ENCODE measurements at places on chromosomes 12 and 14.

GRCh38 chr14:78673845-78674244 is 503.7 kb downstream of the NRXN3 start:
- DNase-seq: no peak

GRCh38 chr12:58976146-58976545 is 55.8 kb upstream of the LRIG3 start:
- DNase-seq: no peak

DNA sequence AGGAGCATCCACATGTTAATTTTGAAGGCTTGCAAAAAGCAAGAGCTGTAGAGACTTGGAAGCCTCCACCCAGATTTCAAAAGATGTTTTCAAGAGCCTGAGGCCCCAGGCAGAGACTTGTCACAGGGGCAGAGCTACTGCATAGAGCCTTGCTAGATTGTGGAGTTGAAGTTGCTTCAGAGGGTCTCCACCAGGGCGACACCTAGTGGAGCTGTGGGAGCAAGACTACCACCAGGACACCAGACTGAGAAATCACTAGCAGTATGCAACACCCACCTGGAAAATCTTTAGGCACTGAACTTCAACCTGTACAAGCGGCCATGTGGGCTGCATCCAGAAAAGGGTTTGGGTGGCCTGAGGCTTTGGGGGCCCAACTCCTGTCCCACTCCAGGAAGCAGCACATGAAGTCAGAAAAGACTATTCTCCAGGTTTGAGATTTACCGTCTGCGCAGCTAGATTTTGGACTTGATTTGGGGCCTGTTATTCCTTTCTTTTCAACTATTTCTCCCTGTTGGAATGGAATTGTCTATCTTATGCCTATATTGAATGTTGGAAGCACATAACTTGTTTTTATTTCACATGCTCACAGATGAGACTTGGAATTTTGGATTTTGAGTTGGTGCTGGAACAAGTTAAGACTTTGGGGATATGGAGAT is 508.6 kb downstream of the FLRT2 start:
- no peak for DNase-seq

DNA sequence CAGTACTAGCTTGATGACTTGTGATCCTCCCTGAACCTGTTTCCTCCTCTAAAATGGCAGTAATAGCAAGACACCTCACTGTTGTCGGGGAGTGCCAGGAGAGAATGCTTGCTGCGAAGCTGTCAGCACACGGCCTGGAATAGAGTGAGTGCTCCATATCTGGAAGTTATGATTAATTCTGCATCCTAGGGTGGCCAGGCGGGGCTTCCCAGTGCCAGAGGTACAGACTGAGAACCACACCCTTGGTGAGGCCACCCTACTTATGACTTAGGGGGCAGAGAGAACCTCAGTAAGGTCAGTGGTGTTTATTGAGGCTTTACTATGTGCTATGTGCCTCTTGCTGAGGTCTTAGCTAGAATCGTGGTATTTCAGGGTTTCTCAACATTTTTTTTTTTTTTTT is 20.1 kb downstream of the MORN3 start:
- no peak for DNase-seq

GRCh38 chr14:97104029-97104428 is 306.8 kb downstream of the VRK1 start:
- DNase-seq: no peak

DNA sequence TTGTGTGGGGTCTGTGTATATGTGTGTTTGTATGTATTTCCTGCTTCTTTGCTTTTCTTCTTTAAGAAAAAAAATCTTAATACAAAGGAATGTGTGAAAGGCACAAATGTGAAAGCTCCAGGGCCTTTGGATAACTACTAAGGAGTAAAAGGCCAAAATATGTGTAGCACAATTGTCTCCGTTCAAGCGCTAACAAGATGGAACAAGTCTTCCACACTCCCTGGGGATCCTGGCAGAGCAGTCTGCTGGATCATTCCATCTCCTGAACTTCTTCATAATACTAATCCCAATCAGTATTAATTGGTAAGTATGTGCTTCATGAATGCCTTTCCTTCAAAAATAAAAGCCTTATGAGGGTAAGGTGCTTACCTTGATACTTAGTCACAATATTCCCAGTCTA is 462.5 kb upstream of the TBX3 start:
- no peak for DNase-seq

DNA sequence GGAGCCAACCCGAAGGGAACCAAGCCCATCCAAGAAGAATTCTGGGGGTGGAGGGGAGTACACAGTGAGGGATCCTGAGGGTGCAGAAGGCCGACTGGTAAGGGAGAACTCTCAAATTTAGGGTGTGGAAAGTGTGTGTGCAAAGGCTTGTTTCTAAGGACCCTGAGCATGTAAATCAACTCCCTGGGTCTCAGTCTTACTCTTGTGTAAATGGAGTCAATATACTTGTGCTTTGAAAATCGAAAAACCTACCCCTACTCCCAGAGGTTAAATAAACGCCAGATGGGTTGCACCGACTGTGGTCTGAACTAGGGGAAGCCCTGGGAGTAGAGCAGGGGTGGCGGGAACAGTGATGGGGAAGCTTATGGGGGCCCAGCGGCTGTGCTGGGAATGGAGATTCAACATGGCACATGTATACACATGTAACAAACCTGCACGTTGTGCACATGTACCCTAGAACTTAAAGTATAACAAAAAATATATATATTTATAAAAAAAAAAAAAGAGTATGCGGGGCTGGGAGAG is 6.0 kb downstream of the B4GALNT1 start:
- no peak for DNase-seq
